ENCODE measurements at places on chromosomes 12 and 14. TPM values are rescaled to one million over a fixed set of nuclear protein-coding genes. Genes with fewer than 3 reads are reported as not detected.

Gene AQP2
- total RNA-seq = not detected

Gene TAS2R46
- total RNA-seq = 6.3 TPM

Gene RNASE4
- 29.3 TPM for total RNA-seq

Gene APEX1
- 67.1 TPM for total RNA-seq

Gene TPH2
- total RNA-seq = not detected

Gene PELI2
- 18.7 TPM for total RNA-seq

Gene SSPN
- 10.9 TPM for total RNA-seq

Gene TOMM20L
- not detected for total RNA-seq

Gene ATG101
- 74.9 TPM for total RNA-seq

Gene NAV3
- total RNA-seq = 41.2 TPM

Gene KLRF1
- not detected for total RNA-seq

Gene CDKN1B
- 43.5 TPM for total RNA-seq

Gene KRT3
- total RNA-seq = not detected

Gene MMP19
- 12.1 TPM for total RNA-seq

Gene VCPKMT
- total RNA-seq = 3.5 TPM

Gene PRH1
- 25.5 TPM for total RNA-seq

Gene GPR84
- total RNA-seq = not detected

Gene NPFF
- total RNA-seq = not detected

Gene ARID4A
- total RNA-seq = 12.4 TPM

Gene CCDC92
- 13.2 TPM for total RNA-seq

Gene CATSPERB
- total RNA-seq = not detected

Gene ADCY6
- 44.5 TPM for total RNA-seq

Gene OR4E2
- not detected for total RNA-seq

Gene E2F7
- total RNA-seq = 3.8 TPM

Gene RDH5
- total RNA-seq = 58.9 TPM

Gene DTX3
- total RNA-seq = 16.9 TPM

Gene GLT1D1
- not detected for total RNA-seq

Gene GALNT16
- 4.6 TPM for total RNA-seq

Gene RPGRIP1
- total RNA-seq = not detected

Gene C14orf39
- 0.44 TPM for total RNA-seq

Gene KERA
- not detected for total RNA-seq

Gene CTSG
- total RNA-seq = not detected

Gene PIANP
- 0.33 TPM for total RNA-seq

Gene RNU6-7
- not detected for total RNA-seq

Gene ZFP36L1
- total RNA-seq = 104 TPM

Gene BIN2
- total RNA-seq = not detected

Gene INHBE
- total RNA-seq = 3.8 TPM

Gene OR4L1
- not detected for total RNA-seq

Gene C14orf180
- not detected for total RNA-seq

Gene MYO1H
- total RNA-seq = not detected

Gene SARNP
- total RNA-seq = 108 TPM

Gene GPRC5D
- total RNA-seq = not detected

Gene DDX23
- 78.5 TPM for total RNA-seq

Gene OTX2
- not detected for total RNA-seq

Gene LALBA
- total RNA-seq = not detected

Gene DPY19L2
- 2.3 TPM for total RNA-seq

Gene METTL25
- 10.9 TPM for total RNA-seq

Gene EIF2S3B
- total RNA-seq = 0.87 TPM

Gene SLCO1B1
- total RNA-seq = not detected

Gene BCL2L14
- not detected for total RNA-seq
